NCI-H1105 treated with DMSO at 0.1 percent for 48 hours (cell line): ENCODE measurements at places on chromosomes 6 and 20.

DNA sequence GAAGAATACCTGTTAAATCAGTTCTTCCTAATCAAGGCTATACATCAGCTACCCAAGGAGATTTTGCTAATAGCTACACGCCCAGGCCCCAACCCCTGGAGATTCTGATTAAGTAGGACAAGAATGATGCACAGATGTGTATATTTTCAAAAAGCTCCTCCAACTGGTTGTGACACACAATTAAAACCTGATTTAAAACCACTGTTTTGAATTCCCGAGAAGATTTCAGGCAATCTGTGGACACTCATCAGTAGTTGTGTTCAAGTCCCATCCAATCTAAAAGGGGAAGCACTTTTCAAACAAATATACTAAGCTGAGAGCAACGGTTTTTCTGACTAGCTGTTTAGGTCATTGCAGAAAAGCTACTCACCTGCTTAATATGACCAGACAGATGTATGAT, 118.9 kb upstream of the NHSL1 start:
- no peak for DNase-seq

- DNase-seq: no peak
Measured at GRCh38 chr6:124599656-124600055, 362.6 kb upstream of the RNF217 start.

- DNase-seq: no peak
Measured at GRCh38 chr6:36915599-36915998, 29.8 kb downstream of the C6orf89 start.

DNA sequence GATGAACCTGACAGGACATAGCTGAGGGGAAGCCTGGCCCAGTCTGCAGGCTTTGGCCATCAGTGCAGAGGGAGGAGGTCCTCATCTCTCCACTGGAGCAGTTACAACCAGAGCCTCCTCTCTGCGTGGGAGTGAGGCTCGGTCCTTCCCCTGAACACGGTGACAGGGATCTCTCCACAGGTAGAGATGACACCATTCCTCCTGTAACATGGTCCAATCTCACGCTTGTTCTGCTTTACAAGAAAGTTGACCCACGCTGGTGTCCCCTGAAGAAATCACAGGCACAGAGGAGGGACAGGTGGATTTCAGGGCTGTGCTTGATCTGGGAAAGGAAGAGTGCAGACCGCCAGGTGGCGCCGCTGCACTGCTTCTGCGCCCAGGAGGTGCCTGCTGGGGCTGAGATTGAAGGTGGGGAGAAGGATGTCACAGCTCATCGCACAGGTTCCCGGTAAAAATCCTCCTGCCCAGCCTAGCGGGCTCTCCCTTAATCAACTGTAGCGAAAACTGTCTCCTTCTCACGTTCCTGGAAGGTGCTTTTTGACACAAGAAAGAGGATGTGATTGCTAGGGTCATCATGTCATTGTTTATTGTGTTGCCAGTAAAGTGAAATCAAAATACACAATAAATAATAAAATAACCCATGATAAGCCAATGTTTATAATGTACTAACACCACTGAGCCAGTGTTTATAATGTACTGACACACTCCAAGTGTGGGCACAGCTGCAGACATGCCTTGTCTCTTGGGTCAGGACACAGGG, 20.4 kb downstream of the HLA-G start:
- DNase-seq: peak; percentile 67

GRCh38 chr20:58478141-58478805, 36.9 kb downstream of the APCDD1L start:
- DNase-seq: no peak

- DNase-seq: no peak
Measured at GRCh38 chr20:18624948-18625347, 37.1 kb downstream of the DTD1 start.

GRCh38 chr6:137776786-137777686, 90.0 kb upstream of the TNFAIP3 start:
- DNase-seq: no peak

DNA sequence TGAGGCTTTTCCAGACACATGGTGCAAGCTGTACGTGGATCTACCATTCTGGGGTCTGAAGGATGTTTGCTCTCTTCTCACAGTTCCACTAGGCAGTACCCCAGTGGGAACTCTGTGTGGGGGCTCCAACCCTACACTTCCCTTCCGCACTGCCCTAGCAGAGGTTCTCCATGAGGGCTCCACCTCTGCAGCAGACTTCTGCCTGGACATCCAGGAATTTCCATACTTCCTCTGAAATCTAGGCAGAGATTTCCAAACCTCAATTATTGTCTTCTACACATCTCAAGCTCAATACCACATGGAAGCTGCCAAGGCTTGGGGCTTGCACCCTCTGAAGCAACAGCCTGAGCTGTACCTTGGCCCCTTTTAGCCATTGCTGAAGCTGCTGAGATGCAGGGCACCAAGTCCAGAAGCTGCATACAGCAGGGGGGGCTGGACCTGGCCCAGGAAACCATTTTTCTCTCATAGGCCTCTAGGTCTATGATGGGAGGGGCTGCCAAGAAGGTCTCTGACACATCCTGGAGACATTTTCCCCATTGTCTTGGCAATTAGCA, 11.6 kb downstream of the PDSS2 start:
- DNase-seq: no peak

GRCh38 chr6:33418690-33419291, 884 bp upstream of the CUTA start:
- DNase-seq: no peak

- no peak for DNase-seq
Measured at GRCh38 chr6:52363228-52363867, 1.4 kb downstream of the PAQR8 start.

DNA sequence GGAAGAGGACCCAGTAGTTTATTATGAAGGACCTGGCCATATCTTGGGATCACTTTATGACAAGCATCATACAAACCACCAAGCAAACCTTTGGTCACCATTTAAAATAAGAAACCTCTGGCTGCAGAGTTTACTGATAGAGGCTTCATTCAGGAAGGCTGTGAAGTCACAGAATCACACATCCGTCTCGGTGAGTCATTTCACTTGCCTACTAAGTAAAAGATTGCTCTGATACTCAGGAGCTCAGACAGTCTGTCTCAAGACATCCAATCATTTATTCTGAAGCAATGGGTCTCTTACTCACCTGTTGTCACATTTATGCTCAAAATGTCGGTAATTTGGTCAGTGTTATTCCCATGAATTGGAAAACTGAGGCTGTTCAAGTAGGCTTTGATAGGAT, 33.7 kb downstream of the ADGRF5 start:
- no peak for DNase-seq

DNA sequence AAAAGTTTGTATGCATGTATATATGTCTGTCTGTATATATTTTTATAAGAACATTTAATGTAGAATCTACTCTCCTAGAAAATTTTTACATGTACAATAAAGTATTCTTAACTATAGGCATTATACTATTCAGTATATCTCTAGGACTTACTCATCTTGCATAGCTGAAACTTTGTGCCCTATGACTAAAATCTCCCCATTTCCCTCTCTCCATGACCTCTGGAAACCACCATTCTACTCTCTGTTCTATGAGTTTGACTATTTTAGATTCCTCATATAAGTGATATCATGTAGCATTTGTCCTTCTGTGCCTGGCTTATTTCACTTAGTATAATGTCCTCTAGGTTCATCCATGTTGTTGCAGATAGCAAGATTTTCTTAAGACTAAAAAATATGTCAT, 205.1 kb upstream of the SMLR1 start:
- DNase-seq: no peak

GRCh38 chr6:43278524-43279078, 19.5 kb upstream of the SLC22A7 start:
- DNase-seq: no peak

DNA sequence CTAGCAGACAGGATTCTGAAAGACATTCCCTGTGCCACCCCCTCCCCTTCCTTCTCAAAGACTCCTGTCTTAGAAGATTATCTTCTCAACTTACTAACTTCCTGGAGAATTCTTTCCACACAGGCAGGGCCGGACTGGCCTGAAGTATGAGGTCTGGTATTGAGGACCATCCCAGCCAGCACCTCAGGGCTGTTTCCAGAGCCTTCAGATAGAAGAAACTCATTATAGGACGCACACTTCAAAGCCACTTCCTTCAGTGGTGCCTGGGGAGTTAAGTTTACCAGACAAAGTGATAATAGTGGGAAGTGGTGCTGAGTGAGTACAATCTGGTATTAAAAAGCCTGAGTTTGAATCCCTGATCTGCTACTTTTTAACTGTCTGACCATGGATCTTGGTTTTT, 15.6 kb downstream of the KCNS1 start:
- DNase-seq: no peak

- no peak for DNase-seq
Measured at GRCh38 chr6:22808466-22808865, 239.1 kb downstream of the HDGFL1 start.

GRCh38 chr20:24684421-24684871, 215.0 kb downstream of the SYNDIG1 start:
- no peak for DNase-seq

DNA sequence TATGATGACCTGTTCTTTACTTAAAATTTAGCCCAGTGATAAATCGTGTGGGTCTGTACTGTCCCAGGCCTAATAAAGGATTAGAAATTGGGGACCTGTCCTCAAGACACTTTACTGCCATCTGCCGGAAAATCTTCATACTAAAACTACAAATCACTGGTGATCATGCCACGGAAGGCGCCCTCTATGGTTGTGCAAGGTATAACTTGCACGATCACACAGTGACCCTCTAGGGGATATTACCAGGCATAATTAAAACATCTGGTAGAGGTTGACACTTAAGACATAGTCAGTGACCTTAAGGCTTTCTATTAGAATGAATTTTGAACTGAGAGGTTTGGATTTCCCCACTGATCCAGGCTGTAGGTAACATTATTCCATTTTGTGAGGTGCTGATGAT, 172.6 kb downstream of the BMP2 start:
- no peak for DNase-seq

DNA sequence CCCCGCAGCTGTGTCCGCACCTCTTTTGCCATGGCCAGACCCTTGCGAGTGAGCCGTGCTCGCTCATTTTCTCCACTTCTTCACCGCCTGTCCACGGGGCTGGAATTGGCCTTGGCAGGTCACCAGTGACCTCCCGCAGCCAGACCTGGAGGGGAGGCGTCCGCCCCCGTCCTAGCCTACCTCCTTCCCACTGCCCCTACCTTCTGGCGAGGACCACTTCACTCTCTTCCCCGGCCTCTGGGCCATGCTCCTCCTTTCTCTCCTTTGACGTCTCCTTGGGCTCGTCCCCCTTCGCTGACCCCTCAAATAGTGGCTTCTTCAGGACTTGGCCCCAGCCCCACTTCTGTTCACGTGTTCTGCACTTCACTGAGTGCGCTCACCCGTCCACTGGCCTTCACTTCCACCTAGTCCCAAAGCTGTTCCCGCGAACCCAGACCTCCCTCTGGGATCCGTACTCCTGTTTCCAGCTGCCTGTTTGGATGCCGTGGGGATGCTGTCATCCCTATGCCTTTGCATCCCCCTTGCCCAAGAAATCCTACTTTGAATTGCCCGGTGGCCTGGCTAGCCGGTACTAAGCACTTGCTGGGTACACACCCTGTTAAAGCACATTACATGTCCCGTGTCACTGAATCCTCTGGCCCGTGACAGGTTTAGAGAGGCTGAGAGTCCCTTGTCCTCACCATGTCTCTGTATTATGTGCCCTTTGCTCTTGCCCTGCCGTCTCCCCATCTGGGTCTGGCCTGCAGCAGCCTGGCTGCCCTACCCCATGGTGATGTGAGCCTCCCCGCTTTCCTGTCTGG, 33.0 kb downstream of the SPATA2 start:
- no peak for DNase-seq

- no peak for DNase-seq
Measured at GRCh38 chr20:49560186-49560585, 7.8 kb downstream of the PTGIS start.

DNA sequence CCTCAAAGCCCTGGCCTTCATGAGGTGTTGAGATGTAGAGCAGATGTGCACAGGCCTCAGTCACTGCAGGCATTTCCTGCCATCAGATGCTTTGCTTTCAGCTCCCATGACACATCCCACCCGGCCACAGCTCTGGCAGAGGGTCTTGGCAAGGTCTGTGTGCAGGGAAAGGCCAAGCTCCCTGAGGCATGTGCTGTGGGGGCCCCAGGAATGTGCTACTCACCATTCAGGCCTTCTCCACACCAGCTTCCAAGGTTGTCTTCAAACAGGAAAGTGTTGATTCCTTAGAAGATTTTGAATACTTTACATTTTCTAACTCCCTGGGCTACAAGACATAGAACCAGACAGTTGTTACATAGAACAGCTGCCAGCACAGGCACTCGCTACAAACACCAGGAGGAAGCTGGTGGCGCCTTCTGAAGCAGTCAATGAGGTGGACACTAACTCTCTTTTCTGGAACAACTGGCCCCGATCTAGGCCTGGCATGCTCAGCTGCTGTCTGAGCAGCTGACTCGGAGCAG, 27.8 kb downstream of the CASS4 start:
- DNase-seq: no peak

- DNase-seq: peak; percentile 6
Measured at GRCh38 chr6:63245909-63246308, 34.6 kb downstream of the FKBP1C start.

- no peak for DNase-seq
Measured at GRCh38 chr20:44112889-44113617, 73.9 kb downstream of the JPH2 start.

GRCh38 chr6:108966855-108967755, 118.9 kb downstream of the ARMC2 start:
- DNase-seq: no peak

DNA sequence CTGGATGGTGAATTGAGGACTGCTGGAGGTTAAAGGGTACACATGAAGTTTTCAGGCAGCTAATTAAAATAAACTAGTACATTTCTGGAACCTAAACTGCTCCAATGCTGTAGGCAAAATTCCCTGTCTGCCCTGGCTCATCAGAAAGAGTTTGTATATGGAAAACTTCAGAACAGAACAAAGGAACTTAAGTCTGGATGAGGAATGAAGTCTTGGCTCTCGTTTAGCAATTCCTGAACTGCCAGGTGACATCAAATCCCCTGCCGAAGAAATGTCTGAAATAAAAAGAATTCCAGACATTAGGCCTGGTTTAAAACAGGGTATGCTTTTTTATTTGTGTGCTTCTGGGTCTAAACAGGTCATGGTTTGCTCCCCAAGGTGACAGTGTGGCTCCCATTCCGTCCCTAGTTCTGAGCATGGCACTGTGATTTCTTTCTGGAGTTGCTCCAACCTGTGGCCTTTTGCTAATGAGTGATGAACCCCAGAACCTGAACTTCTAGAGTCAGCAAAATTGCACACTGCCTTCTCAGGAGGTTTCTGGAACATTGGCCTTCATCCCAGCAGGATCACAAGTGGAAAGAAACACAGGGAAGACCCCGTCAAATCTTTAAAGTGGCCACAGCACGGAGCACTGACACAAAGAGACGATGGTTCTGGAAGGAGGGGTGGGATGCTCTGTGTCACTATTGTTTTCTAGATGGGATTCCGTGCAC, 129.4 kb upstream of the NAA20 start:
- no peak for DNase-seq

GRCh38 chr20:25076731-25077609, 5.0 kb downstream of the VSX1 start:
- peak; percentile 89 for DNase-seq

DNA sequence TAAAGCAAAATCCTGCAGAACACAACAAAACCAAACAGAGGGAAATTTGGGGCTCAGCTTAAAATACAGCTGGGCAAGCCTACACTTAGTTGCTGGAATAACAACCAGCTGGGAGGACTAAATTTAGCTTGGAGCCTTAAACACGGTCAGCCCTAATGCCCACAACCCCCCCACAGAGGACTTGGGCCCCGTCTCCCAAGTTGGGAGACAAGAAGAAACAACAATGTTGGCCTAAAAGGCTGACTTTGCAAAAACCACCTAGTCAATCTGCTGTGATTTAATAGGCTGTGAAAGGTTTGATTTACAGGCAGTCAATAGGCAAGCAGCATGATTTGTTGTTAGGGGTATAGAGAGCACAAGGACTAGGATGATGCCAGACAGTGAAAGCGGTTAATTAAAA, 40.3 kb upstream of the ARMC2 start:
- DNase-seq: no peak
